ENCODE measurements at places on chromosomes 12 and 14.

DNA sequence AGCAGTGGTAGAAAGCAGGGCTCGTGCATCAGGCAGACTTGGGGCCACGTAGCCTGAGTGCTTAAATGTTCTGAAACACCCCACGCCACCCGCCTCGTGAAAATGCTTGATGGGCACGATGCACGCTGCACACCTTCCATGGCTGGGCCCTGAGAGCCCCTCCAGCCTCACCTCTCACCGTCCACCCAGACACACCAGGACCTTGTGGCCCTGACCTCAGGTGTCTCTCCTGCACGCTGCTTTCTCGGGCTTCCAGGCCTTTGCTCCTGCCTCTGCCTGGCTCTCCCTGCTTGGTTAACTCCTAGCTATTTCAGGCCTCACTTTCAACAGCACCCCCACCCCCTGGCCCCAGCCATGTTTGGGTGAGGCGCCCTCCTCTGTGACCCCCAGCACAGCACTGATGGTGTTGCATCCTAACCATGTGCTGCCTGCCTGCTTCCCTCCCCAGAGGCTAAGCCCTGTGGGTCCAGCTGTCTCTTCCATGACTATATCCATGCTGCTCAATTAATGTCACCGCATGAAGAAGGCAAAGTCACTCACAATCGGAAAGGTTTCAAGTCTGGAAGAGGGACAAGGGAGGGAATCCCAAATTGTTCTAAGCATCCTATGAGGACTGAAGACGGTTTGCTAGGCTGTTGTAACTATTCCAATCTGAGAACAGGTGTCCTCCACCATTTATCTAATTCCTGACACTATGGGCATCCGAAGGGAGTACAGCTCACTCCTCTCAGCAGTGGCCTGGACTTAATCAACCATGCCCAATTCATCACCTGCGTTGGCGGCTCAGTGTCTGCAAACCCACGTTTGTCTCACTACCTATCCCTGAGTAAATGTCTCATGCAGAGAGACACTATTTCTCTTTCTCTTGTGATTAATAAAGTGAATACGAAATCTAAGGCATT is 82.2 kb downstream of the CCDC88C start:
- DNase-seq, result no peak

DNA sequence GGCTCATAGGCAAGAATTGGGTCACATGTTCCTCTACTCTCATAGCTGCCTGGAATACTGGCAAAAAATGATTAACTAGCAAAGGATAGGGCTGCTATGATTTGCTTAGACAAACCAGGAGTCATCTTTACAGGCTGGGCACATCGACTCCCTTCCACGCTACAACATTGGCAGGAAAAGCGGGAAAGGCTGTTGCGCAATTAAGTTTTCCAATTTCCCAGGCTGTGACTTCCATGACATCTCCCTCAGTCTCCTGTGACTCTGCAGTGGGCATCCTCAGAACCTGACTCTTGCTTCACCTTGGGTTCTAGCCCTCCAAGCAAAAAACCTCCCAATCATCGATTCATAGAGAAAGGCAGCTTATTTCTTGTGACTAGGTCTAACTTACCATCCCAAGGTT is 184.5 kb upstream of the E2F7 start:
- DNase-seq, result no peak

- no peak for DNase-seq
Measured at GRCh38 chr12:128387811-128388422, 120.9 kb downstream of the TMEM132C start.

GRCh38 chr14:105554523-105554922 is 28.1 kb downstream of the TMEM121 start:
- no peak for DNase-seq

DNA sequence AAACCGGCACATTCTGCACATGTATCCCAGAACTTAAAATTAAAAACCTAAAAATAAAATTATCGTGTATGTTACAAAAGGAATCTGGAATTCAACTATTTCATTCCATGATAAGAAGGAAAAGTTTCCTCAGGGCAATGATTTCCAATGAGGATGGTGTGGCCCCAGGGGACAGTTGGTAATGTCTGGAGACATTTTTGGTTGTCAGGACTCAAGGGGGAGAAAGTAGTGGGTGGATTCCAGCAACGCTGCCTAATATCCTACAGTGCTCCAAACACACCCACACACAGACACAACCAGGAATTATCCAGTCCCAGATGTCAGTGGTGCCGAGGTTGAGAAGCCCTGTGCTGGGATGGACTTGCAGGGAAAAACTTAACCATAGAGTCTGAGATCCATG is 228.3 kb downstream of the TMEM132D start:
- DNase-seq, result no peak

DNA sequence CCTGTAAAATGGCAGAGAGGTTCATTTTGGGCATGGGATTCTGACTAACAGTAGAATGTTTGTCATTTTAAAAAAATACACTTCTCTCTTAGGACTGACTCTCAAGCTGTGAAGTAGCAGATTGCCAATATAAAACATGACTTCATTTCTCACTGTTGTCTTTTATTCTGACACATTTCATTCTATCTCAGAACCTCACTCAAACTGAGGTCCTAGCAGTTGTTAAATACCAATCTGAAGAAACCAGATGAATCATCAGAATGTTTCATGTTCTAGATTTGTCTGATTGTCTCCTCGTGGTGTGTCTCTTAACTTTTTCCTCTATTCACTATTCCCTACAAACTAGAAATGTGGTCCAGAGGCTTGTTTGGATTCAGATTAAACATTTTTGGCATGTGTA is 276.5 kb upstream of the NPAS3 start:
- no peak for DNase-seq

DNA sequence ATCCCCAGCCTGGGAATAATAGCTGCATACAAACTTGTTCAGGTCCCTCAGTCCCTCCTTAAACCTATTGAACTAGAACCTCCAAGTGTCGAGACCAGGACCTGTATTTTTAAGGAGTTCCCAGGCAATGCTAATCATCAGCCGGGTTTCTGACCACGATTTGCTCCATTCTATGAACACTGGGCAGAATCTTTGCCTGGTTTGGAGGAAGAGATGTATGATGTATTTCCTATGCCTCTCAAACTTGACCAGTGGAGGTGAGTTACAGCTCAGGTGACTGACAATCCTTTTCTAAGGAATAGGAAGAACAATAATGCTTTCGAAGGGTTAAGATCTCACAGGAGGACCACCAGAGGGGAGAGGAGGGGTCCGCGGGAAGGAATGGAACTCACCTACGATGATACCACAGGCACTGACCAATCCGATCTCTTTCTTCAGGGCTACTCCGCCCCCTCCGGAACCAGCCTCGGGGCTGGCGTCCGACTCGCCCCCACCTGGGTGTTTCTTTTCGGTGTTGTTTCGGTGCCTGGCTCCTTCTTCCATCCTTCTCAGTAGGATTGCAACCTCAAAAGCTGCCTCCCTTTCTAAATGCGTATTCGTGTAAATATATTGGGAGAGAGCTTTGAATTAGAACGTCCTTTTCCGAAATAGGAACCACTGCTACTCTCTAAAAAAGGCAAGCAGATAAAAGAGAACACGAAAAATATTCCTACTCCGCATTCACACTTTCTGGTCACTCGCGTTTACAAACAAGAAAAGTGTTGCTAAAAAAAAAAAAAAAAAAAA is 895 bp downstream of the SLC7A8 start:
- no peak for DNase-seq

- DNase-seq, result no peak
Measured at GRCh38 chr12:57208631-57209282, 7.8 kb upstream of the NXPH4 start.

GRCh38 chr12:51482929-51483697 is 58.5 kb downstream of the SLC4A8 start:
- DNase-seq, result no peak

- DNase-seq, result no peak
Measured at GRCh38 chr12:80860206-80860605, 77.5 kb downstream of the LIN7A start.

Measured in NCI-H1436 treated with DMSO at 0.1 percent for 48 hours (cell line).